Natural killer cell treated with Interleukin-12 subunit alpha and Interleukin-12 subunit beta and Interleukin-15 and Interleukin-18, amount 100 ng/mL, for 72 hours (primary cell): ENCODE measurements at places on chromosomes 3 and 15.

GRCh38 chr3:112746675-112747280, 99.9 kb downstream of the CD200R1L start:
- DNase-seq = no peak

DNA sequence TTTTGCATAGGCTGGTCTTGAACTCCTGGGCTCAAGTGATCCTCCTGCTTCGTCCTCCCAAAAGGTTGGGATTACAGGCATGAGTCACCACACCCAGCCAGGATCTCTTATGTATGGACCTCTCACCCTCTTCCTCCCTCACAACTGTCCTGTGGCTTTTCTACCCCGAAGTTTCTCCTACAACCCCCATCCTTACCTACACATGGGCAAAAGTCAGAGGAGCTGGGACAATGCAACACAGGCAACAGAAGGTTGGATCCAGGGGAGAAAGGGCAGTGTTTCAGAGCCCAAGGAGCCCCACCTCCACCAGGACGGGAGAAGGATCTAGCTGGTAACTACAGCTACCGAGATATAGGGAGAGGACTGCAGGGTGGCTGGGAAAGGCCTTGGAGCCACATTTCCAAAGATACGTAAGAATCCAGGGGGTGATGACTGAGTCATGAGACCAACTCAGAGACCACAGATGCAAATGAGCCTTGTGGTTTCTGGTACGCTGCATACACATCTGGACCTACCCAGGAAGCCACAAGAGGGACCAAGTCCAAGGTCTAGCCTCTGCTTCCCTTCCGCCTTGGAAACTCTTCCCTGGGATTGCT, 13.6 kb downstream of the IGDCC4 start:
- DNase-seq = no peak

GRCh38 chr15:72445426-72445825, 28.7 kb upstream of the ARIH1 start:
- DNase-seq = no peak

- DNase-seq = no peak
Measured at GRCh38 chr3:24981924-24982323, 446.1 kb upstream of the RARB start.

DNA sequence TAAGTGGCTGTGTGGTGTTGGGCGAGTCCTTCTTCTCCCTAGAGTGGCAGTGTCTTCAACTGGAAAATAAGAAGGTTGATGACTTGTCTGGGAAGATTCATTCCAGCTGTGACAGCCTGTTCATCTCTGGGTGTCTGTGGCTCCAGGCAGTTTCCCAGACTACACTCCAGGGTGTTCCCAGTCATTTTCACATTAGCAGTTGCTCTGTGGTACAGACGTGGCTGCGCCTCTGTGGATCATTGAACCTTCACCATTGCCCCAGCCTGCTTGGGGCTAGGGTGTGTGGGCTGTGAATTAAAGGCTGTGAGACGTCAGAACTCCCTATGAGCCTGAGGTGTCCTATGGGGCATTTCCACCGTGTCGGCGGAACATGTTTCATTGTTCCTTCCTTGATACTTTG, 239.6 kb upstream of the NR2E3 start:
- no peak for DNase-seq

DNA sequence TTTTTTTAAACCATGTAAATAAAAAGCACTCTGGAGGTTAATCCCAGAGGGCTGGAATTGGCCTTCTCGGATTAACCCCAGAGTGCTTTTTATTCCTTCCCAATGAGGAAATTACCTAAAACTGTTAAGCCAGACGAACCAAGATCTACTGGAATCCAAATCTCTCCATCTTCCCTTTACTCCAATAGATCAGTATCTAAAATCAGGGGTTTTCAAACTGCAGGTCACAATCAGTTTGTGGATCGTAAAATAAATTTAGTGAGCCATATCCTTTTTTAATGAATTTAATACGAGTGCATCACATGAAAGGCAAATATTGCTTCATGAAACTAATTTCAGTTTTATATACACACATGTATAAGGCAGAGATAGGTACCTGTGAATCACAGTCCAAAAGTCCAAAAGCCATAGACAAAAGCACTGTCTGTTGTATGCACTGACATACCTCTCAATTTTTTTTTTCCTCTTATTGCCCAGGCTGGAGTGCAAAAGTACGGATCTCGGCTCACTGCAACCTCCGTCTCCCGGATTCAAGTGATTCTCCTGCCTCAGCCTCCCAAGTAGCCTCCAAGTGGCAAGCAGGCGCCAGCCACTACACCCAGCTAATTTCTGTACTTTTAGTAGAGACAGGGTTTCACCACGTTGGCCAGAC, 61.3 kb downstream of the TBL1XR1 start:
- DNase-seq = no peak

- DNase-seq = no peak
Measured at GRCh38 chr3:115092220-115092791, 54.8 kb downstream of the ZBTB20 start.

DNA sequence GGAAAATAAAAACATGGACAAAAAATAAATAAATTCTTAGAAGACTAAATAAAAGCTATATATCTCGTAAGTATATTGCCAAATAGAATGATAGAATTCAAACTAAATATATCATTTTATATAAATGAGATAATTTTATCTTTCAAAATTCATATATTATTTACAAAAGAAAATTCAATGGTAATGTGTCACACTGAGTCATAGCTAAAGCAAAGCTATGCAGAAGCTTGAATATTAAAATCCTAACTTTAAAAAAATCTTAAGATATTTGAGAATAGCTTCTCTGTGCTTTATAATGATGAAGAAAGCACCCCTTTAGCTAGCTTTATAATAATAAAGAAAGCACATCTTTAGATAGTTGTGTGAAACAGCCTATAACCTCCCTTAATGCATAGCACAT, 1010.8 kb downstream of the OTOL1 start:
- DNase-seq = no peak

DNA sequence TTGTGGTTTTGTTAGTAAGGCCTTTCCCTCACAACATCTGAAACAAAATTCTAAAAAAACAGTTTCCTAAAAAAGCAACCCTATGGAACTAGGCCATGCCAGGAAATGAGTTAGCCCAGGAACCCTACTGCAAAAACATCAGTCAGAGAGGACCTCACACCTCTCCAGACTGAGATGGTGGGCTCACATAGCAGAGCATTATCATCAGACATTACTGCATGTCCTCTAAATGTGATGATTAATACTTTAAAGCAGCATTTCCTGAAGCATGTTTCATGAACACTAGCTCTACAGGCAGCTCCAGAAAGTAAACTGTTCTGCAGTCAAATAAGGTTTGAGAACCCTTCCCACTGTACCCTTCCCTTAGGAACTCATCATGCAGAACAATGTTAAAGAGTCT, 232.3 kb upstream of the MRPL3 start:
- DNase-seq = no peak

GRCh38 chr15:43905755-43906154, 79.0 kb downstream of the WDR76 start:
- no peak for DNase-seq

DNA sequence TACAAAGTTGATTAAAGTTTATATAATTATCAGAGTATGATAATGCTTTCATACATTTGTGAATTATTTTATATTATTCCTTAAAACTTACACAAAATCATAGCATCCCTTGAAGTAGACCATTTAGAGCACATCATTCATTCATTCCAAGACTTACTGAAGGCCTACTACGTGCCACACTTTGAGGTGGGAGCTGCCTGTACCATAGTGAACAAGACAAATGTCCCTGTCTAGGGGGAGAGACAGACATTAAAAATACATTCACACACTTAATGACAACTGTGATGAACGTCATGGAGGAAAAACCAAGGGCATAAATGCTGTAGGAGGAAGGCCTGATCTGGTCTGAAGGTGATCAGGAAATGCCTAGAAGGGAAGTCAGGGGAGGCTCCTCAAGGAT, 12.1 kb downstream of the MCCC1 start:
- no peak for DNase-seq

GRCh38 chr3:131232711-131233267, 148.8 kb upstream of the NUDT16 start:
- no peak for DNase-seq

GRCh38 chr3:191237047-191237882, 38.2 kb downstream of the OSTN start:
- DNase-seq = no peak

DNA sequence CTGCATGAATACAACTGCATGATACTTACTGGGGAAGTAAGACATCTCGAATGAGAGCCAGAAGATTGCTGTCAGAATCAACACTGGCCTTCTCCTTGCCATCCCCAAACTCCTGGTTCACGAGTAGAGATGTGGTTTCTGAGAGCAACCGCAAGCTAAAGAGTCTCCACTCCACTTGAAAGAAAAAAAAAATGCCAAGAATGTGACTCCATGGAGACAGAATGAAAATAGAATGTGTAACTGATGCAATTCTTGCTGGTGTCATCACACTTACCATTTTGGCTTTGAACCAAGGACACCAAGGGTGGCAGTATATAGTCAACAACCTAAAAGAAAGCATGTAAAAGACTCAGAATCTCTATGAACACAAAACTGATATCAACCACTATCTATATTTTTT, 280.4 kb downstream of the ULK4 start:
- no peak for DNase-seq

DNA sequence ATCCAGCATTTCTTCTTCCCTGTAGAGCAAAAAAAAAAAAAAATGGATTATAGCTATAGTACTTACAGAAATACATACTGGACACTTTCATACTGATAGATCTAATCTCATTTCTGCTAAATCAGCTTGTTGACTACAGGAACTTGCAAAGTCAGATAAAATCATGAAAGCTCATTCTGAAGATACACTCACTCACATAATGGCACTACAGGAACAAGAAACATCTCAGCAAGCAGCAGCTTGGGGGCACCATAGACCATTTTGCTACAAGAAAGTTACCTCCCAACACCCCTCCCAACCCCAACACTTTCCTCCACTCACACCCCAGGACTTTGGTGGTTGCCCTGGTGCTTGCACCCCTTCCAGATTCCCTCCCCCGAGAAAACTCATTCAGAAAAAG, 4.6 kb downstream of the MYH15 start:
- no peak for DNase-seq

- DNase-seq = no peak
Measured at GRCh38 chr3:32706348-32707025, 21.5 kb downstream of the CNOT10 start.

- no peak for DNase-seq
Measured at GRCh38 chr15:96551196-96551595, 220.7 kb downstream of the NR2F2 start.

DNA sequence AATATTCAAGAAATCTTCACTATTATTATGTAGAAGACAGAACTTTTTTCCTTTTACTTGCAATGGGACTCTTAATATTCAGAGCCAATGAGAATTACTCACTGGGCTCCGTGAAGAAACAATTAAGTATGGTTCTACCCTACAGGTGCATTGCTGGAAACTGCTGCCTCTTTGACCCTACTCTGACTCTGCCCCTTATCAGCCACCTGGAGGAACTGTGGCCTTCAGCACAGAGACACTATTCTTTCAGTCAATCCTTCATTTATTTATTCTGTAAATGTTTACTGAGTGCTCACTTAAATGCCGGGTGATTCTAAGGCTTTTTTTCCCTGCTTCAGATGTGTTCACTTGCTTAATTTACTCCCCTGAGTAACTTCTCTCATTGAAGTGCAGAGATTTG, 163.2 kb downstream of the SYNPR start:
- no peak for DNase-seq

- DNase-seq = no peak
Measured at GRCh38 chr3:184378651-184379357, 797 bp upstream of the THPO start.

- no peak for DNase-seq
Measured at GRCh38 chr15:37880009-37880834, 54.2 kb upstream of the TMCO5A start.

- DNase-seq = no peak
Measured at GRCh38 chr15:96750361-96750760, 419.9 kb downstream of the NR2F2 start.

DNA sequence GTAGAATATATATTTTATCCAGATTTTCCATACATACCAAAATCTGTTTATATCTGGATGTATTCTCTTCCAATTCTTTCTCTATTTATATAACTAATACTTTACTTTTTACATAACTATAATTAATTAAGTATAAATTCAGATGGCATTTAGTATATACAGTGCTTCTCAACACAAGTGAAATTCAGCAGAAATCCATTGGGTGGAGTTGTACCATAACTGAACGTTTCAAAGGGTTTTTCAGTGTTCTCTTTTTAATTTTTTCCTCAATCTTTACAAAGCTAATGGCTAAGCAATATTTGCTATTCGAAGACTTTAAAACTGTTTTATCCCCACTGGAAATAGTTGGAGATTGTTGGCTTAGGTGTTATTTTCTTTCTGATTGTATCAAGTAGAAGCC, 13.9 kb upstream of the ZBBX start:
- DNase-seq = no peak

DNA sequence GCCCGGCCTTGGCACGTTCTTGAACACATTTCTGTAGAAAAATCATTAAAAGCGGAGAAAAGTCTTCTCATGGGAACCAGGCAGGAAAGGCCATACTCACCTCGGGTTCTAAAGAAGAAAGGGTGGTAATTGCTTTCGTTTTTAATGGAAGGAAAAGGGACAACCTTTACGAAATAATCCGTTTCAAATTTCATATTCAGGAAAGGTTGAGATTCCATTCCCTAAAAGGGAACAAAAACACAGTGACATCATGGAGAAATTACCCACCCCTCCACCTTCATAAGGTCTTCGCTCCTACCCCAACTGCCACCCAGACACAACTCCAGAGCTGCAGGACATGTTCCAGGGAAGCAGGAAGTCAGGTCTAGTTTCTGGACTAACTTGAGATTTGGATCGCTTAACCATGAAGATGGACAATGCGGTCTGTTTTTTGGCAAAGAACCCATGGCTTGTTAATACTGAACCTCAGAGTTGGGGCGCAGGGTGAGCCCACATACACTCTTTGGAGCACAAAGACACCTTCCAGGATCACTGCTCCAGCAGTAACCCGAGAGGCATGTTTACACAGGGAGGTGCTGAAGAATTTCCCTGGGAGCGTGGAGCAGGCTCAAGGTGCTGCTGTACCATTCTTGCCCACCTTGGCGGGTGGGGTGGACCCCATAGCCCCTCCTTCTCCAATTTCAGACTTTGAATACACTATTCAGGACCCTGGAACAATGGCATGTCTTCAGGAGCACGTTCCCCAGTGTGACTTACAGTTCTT, 49.2 kb downstream of the SPATA12 start:
- DNase-seq = no peak

DNA sequence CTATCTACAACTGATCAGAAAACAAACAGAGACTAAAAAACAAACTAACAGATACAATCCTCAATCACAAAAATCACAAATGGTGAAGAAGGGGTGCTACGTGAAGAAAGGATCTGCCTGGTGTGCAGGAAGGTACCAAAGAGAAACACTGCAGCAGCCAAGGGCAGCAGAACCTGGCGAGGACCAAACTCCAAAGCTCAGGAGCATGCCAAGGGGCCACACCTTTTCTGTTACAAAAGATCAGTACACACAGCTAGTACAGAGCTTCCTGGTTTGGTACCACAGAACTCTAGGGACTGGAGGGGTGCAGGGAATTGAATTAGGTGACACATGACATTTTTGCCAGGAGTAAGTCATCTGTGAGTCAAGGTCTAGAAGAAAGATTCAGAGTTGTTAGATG, 107.4 kb upstream of the GRM7 start:
- no peak for DNase-seq
